Ovary (tissue), 10 donors: ENCODE measurements at places on chromosomes 6 and 20.

DNA sequence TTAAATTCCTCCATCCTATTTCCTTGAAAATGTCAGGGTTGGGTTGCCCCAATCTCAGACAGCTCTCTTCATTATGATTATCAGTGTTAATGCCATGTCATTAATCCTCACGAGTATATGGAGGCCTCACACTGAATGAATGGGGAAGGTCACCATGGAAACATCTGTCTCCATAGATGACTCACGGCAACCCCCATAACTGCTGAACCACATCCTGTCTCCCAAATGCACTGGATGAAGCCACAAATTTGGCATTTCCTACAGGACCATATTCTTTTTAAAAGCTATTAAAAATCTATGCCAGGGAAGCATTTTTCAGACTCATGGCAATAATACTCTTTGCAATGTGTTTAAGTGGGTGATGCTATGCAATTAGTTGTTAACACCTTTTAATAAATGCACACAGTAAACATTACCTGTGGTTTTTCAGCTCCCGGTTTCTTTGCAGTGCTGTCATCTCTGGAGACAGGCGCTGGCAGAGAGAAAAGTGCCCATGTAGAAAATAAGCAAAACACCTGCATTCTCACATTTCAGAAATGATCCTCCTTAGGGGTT lies 80.1 kb upstream of the PTPRK start:
- DNase-seq: no peak

- DNase-seq: no peak
Measured at GRCh38 chr6:3211681-3212080, 15.8 kb downstream of the TUBB2B start.

- peak; percentile 79 for DNase-seq
Measured at GRCh38 chr6:27176523-27177484, 70.7 kb upstream of the PRSS16 start.

DNA sequence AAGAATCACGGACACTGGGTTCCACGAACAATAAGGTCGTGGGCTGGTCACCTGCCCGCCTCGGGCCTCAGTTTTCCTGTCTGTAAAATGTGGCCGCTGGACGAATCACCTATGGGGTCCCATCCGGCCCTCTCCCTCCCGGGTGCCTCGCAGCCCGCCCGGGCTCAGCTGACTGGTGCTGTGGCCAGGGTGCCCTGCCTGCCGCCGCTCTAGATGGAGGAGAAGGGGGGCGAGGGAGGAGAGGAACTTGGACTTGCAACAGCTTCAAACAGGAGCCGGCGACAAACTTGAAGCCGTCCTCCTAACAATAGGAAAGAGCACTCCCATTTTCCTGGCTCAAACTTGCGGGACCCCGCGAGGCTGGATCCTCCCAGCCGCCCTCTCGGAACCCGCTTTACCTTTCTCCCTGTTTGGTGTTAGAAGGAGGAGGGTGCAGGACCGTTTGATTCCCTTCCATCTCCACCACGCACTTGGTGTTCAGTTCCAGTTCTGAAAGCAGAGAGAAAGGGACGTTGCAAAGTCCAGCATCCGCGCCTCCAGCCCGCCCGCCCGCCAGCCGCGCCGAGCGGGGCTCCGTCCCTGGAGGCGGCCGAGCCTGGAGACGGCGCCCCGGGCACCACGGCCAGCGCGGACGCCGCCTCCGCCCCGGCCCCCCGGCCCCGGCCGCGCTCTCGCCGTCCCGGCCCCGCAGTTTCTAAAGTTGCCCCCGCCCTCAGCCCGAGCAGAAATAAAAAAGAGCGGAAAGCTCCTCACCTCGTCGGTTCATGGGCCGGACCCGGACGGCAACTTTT lies 584 bp downstream of the KIF13A start:
- DNase-seq: peak; percentile 46

DNA sequence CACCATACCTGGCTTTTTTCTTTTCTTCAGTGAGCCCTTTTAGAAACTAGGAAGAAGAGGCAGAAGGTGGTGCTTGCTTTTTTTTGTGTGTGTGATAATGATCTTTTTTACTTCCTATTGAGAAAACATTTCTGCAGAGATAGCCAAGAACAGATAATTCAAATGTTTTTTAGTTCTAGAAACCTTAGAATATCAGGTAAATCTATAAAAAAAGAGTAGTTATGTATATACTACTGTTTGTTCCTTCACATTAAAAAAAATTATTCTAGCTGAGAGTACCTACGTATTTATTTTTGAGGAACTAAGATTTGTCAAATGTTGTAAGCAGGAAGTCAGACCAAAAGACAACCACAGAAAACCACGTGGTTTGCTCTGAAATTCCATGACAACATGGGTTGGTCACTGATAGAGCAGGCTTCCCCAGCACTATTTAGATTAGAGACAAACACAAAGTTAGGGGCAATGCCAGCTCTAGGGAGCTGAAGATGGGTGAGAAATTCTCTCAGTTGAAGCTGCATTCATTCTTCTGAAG lies 12.8 kb downstream of the STK4 start:
- no peak for DNase-seq

DNA sequence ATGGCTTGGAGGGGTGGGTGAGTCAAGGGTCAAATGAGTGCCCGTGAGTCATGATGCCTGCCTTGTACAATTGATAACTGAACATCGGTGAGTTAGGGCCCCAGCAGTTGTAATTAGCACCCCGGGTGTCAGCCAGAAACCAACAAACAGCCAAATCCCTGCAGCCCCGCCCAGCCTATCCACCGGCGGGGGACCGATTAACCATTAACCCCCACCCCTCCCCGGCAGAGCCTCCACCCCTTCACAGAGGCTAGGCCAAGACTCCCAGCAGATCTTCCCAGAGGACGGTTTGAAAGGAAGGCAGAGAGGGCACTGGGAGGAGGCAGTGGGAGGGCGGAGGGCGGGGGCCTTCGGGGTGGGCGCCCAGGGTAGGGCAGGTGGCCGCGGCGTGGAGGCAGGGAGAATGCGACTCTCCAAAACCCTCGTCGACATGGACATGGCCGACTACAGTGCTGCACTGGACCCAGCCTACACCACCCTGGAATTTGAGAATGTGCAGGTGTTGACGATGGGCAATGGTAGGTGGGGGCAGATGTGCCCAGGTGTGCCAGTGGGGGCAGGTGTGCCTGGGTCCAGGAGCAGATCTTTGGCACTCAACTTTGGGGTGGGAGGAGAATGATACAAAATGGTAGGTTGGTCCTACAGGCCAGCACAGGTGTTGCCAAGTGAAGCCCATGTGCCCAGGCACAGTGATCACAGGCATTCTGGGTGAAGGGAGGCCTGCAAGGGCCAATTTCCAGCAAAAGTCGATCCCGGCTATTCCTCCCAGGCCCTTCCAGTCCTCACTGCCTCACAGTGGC lies 45.7 kb downstream of the HNF4A start:
- no peak for DNase-seq

DNA sequence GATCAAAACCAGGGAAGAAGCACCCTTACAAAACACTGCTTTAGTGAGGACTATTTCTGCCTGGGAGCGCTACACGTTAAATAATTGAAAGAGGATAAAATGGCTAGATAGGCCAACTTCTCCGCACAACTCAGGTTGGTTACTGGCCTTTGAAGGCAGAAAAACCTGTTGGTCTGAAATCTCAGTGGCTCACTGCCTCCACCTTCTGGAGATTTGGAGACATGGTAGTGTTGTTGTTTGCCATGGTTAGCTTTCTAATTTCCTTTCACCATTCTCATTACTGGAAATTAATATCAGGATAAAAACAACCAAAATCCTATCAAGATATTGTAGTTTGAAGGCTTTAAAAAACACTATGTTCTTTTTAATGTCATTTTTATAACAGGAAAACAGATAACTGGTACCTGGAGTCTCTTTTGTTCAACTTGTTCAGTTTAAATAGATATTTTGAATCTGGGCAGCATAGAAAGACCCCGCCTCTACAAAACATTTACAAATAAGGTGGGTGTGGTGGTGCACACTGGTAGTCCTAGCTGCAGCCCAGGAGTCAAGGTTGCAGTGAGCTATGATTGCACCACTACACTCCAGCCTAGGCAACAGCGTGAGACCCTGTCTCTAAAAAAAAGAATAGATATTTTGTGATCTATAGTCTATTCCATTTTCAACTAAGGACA lies 27.5 kb upstream of the BCLAF1 start:
- DNase-seq: peak; percentile 40

DNA sequence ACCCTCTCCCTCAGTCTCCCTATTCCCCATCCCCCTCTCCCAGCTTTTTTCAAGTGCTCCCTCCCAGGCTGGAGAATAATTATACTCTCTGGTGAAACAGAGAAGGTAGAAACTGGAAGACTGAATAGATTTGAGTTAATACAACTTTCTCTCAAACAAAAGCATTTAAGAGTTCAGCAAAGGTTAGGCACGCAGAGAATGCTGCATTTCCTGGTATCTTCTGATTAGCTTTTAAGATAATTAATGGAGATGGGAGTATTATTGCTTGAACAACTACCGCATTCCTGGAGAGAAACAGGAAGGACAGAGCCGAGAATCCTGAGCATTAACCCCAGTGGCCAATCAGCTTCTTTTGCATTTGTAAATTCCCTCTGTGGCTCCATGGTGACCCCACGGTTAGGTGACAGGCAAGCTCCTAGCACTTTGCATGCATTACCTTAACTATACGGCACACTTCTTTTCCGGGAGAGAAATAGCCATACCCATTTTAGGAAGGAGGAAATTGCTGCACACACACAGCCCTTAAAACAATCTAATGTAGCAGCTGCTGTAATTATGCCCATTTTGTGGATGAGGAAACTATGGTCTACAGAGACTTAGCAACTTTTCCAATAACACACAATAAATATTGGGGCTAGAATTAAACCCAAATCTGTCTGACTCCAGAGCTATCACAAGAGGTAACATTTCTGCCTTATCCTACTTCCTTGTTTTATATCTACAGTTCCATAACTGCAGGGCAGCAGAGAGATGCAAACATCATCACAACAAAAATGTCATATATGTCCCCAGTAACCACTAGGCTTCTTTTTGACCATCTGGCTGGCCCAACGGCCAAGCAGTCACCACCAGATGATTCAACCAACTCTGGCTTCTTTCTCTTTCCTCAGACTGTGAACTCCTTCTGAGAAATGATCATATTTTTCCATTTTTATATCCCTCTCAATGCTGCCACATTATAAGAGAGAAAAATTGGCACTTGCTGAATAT lies 169.9 kb downstream of the CD24 start:
- DNase-seq: no peak

GRCh38 chr6:154414021-154414813 lies 57.6 kb upstream of the IPCEF1 start:
- no peak for DNase-seq

DNA sequence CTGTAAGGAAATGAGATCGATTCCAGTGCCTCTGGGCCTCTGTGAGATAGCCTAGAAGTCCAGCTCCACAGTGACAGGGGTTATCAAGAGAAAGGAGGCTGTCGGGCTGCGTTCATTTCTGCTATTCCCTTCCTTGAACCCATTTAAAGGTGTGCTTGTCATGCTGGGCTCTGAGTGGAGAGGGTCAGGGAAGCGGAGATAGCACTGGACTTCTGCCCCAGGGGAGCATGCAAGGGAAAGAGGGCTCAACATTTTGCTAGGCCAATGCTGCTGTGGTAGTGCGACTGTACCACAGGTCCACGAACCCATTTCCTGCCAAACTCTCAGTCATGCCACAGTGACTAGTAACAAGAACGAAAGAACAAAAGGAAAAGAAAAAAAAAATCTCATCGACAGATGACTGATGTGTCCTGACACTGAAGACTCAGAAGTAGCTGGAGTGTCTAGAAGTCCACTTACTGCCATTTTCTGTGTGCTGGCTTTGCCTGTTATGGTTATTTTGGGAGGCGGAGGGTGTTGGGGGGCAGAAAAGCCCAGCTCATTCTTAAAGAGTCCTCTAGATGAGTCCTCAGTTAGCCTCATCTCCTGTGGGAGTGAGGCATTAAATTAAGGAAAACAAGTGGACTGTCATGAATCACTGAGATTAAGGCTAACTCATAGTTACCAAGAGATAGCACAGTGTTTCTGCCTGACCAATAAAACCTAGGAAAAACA lies 8.1 kb downstream of the NEDD9 start:
- no peak for DNase-seq

GRCh38 chr20:37523911-37524700 lies 3.1 kb downstream of the NNAT start:
- no peak for DNase-seq

- no peak for DNase-seq
Measured at GRCh38 chr20:21003902-21004301, 102.3 kb downstream of the LINC00237 start.

DNA sequence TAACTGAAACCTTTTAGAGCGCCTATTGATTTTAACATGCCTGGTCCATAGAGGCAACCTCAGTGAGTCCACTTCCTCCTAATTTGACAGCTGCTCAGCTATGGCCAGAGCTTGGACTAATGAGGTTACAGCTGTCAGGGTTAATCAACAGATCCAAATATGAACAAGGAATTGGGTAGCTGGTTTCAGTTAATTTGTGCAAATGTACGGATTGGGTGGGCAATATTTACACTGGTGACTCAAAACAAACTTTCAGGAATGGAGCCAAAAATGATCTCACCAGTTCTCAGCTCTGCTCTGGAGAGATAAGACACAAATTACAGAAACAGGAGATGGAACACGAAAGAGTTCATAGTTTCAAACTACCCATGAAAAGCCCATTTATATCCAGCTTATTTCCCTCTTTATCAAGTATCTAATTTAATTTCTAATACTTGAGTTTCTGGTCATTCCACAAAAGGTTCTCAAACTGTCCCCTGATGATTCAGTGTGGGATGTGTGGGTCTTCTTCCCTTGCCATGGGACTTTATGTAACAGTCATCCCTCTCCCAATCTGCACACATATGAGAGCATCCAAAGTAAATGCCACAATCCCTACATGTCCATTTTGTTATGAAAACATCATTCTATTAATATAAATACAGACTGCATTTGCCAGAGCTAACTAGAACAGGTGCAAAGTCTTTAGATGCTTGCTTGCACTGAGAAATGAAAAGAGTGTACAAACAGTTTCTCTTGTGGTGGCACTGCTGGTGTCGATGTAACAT lies 149.9 kb downstream of the RPS12 start:
- DNase-seq: no peak

- DNase-seq: no peak
Measured at GRCh38 chr20:31894980-31895675, 24.7 kb downstream of the TTLL9 start.

GRCh38 chr6:57822896-57823358 lies 505.5 kb downstream of the PRIM2 start:
- no peak for DNase-seq

GRCh38 chr6:101811108-101811507 lies 417.6 kb downstream of the GRIK2 start:
- DNase-seq: no peak

DNA sequence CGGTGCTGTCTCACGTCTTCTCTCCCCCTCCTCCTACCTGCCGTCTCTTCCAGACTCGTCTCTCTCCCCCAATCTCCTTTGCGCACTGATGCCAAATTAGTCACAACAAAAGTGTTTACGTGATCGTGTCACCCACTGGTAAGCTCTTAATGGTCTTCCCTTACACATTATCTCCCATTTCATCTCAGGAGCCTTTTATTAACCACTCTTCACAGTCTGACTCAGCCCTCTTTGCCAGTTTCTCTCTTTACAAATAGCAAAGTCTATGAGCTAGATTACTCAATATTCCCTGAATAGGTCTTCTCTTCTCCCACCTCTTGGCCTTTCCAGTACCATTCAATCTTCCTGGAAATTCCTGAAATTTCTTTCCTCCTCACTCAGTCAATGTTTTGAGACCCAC lies 247.0 kb downstream of the ESR1 start:
- DNase-seq: no peak

GRCh38 chr6:79797163-79797764 lies 150.1 kb downstream of the ELOVL4 start:
- DNase-seq: no peak
